Eye (tissue), 1 donor: ENCODE measurements at places on chromosomes 1 and 21.

DNA sequence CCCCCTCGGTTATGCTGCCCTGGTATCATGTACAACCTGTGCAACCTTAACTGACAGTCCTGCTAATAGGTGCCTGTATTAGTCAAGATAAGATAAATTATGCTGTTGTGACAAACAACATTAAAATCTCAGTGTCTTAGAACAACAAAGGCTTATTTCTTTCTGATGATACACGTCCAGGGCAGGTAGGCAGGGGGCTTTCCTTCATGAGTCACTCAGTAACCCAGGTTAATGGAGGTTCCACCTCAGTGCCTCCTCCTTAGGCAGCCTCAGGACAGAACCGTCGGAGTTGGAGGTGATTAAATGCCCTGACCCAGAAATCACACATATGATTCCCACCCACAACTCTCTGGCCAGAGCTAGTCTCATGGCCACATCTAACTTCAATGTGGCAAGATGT, 94.6 kb upstream of the CASZ1 start:
- no peak for DNase-seq

GRCh38 chr1:181765451-181766026, 282.2 kb downstream of the CACNA1E start:
- DNase-seq, result no peak

GRCh38 chr1:185292237-185292636, 24.8 kb downstream of the IVNS1ABP start:
- no peak for DNase-seq

GRCh38 chr1:244675167-244675566, 22.2 kb downstream of the DESI2 start:
- no peak for DNase-seq

GRCh38 chr21:41098481-41099042, 69.4 kb upstream of the BACE2 start:
- no peak for DNase-seq

DNA sequence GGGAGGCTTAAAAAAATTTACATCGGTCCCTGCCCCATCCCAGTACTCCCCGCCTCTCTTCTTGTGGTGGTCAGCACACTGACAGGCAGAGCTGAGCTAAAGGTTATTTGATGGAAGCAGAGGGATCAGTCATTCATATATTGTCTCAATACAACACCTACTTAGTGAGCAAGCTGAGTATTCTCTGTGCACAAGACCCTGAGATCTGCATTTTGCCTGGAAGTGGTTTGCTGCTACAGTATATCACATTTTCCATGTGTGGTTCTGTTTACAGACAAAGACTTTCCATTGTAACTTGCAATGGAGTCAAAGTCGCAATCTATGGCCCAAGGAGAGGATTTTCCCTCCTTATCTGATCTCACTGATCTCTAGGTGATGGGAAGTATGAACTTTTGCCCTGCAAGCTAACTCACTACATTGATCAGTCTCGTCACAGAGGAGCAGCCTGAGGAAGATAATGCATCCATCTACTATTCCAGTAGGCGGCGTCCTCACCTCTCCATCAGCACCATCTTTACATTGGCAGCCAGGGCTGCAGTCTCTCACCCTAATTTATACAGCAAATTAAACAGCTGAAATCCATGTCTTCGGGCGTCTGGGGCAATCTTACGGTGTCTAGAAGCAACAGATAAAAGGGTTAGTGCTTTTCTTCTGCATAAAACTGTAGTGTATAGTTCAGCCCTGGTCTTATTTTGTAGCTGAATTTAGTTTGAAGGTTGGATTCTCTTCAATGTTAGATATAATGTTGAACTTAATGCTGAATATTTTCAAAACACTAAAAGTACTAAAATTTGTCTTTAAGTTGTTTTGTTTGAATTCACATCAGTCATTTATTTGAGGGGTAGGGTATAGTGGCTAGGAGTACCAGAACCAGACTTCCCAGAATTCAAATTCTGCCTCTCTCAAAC, 3.2 kb upstream of the TRAF5 start:
- peak; percentile 85 for DNase-seq

GRCh38 chr1:20663969-20664715, 3.0 kb upstream of the DDOST start:
- no peak for DNase-seq

- DNase-seq, result peak; percentile 59
These were observed 5.2 kb upstream of the ERRFI1 start for GRCh38 chr1:8031176-8031785.

GRCh38 chr1:86779308-86780191, 75.2 kb downstream of the SH3GLB1 start:
- no peak for DNase-seq

DNA sequence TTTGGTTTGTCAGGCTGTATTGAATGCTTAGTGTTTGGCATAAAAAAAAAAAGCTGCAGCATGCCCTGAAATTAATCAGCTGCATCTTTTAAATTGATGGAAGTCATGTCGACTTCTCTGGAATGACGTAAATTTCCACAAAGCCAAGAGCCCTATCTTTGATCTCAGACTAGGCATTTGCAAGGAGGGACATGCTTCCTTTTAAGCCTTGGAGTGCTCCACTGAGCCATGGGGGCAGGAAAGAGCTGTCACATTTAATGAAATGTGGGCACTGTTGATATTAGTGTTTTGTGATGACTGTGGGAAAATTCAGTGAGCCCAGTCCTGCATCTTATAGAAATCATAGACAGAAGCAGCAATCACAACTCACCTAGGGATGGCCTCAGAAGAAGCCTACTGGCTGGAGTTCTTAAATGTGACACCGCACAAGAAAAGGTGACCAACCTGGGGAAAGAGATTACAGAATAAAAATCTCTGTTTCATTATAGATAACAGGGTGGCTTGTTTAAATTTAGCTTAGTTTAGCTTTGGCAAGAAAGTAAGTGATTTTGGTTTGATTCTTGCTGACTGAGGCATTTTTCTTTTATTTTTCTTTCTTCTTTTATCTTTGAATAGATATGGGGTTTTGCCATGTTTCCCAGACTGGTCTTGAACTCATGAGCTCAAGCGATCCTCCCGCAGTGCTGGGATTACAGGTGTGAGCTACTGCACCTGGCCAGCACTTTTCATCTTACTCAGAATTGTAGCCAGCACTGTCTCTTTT, 188.2 kb downstream of the HHAT start:
- peak; percentile 68 for DNase-seq

- no peak for DNase-seq
These were observed 56.0 kb downstream of the TBCE start for GRCh38 chr1:235423214-235423652.
